Epithelial cell of umbilical artery (primary cell): ENCODE measurements at places on chromosomes 16 and 17. TPM values are rescaled to one million over a fixed set of nuclear protein-coding genes. Genes with fewer than 3 reads are reported as not detected.

Gene SEZ6
- not detected in 2 replicates for total RNA-seq

Gene CORO6
- total RNA-seq, result 2.9 and 4.0 TPM in 2 replicates

Gene CNTNAP4
- not detected in 2 replicates for total RNA-seq

Gene SCGB1C2
- not detected in 2 replicates for total RNA-seq

Gene CA5A
- total RNA-seq, result not detected in 2 replicates

Gene RGS11
- 0.97 and 1.5 TPM in 2 replicates for total RNA-seq

Gene MED1
- 16.6 and 18.8 TPM in 2 replicates for total RNA-seq
